Stimulated activated CD4-positive, alpha-beta T cell treated with anti-CD3 and anti-CD28 coated beads, Interleukin-12 subunit alpha, Interleukin-12 subunit beta, amount 100 ng/mL, for 48 hours (primary cell): ENCODE measurements at places on chromosomes 3 and 15.

GRCh38 chr3:47577583-47578118, 1.0 kb downstream of the CSPG5 start:
- no peak for DNase-seq

- no peak for DNase-seq
These were observed 33.1 kb downstream of the BTD start for GRCh38 chr3:15634671-15635070.

DNA sequence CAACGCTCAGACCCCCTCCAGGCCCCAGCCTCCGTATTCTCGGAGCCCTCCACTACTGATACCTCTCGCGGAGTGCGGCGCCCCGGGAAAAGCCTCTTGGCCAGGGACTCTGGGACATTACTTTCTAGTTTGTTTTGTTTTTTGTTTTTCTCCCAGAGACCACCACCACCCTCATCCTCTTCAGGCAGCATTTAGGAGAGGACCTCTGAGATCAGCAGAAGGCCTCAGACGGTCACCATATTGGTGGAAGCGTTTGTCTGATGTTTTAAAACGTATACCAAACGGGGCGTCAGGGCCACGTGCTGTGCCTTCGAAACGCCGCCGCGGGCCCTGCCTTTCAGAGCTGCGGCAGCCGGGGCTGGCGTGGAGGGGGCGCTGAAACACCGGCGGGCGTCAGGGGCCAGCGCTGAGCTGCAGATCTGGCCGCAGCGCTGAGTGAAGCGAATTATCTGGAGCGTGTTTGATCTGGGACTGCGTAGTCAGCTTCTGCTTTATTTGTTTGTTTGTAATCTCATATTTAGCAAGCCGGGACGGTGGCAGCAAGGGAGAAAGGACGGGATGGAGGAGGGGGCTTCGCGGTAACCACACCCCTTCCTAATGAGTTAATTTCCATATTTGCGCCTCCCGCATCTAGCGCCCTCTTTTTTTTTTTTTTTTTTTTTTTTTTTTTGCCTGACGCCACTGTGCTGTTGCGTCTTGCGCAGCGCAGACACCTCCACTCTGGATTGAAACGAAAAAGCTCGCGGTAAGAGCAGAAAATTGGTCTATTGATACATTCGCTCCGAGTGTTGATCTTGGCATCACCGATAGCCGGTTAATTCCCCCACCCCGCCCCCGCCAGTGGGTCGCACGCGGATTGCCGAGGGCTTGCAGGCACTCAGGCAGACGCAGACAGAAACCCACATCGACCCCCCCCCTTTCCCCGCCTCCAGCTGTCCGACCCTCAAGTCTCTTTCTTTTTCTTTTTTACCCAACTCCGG, 14.9 kb downstream of the SOX2 start:
- no peak for DNase-seq

- DNase-seq = no peak
These were observed 59.0 kb downstream of the ETFA start for GRCh38 chr15:76252249-76252648.

GRCh38 chr3:152176998-152177397, 91.7 kb upstream of the MBNL1 start:
- DNase-seq = no peak
